H1 (cell line): ENCODE measurements at places on chromosomes 4 and X.

DNA sequence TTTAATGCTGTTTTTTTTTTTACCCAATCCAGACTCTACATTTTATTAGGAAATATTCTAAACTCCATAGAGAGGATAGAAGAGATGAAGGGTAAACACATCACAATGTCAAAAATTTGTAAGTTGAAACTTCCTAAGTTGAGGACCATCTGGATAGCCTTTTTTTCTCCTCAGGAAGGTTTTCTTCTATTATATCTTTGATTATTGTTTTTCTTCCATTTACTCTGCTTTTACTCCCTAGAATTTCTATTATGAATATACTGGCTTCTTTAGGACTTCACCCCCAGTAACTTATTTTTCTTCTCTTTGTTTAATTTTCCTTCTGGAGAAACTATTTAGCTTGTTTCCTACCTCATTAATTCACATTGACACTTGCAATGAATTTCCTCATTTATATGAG, 71.2 kb upstream of the SLIT2 start:
- DNase-seq = no peak

DNA sequence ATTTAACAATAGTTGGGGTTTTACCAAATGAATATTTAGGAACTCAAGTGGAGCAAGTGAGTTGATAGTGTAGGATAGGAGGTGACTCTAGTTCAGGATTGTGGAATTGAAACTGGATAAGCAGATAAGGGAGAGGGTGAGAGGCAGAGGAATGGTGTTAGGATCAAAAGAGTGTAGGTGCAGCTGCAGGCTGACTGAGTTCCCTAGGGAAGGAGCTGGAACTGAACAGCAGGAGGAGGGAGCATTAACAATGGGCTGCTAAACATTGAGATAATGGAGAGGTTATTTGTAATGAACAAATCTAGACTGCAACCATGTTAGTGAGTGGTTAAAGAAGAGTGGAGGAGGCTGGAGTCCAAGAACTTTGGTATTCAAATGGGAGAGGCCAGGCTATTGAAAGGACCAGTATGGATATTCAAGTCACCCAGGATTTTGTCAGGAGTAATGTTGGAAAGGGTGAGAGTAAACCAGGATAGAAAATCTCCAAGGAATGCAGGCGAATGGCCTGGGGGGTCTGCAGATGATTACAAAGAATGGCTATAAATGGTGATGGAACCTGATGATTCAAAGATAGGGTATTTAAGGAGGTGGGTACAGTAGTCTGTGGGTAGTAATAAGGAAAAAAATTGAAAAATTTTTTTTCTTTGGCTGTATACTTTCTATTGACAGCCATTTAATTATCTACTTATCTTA, 497.1 kb upstream of the TENM3 start:
- DNase-seq = no peak

GRCh38 chr4:118348886-118349285, 3.9 kb downstream of the PRSS12 start:
- no peak for DNase-seq

DNA sequence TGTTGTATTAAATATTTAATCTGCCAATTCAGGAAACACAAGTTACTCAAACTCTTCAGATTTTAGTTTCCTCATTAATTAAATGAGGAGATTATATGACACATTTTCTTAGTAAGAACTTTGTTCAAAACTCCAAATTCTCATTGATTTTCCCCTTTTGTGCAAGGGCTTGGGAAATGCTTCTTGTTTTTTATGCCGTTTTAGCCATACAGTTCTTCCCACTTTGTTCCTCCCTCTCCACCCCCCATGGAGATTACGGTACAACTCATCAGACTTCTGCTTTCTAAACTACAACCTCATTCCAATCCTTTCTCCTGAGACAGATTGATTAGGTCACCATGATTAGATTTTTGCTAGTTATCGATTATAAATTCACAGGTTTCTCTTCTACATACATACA, 10.9 kb upstream of the BBS7 start:
- DNase-seq = no peak

DNA sequence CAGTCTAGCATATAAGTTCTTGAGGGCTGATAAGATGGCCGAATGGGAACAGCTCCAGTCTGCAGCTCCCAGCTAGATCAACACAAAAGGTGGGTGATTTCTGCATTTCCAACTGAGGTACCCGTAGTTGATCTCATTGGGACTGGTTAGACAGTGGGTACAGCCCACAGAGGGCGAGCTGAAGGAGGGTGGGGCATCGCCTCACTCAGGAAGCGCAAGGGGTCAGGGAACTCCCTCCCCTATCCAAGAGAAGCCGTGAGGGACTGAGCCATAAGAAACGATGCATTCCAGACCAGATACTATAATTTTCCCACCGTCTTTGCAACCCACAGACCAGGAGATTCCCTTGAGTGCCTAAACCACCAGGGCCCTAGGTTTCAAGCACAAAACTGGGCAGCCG, 109.0 kb downstream of the RPS6KA6 start:
- no peak for DNase-seq

- DNase-seq = no peak
Observed at GRCh38 chrX:107827030-107827831, 1.6 kb downstream of the MID2 start.

- no peak for DNase-seq
Observed at GRCh38 chr4:100414016-100414790, 103.6 kb downstream of the EMCN start.

- no peak for DNase-seq
Observed at GRCh38 chr4:13548059-13548983, 4.0 kb upstream of the NKX3-2 start.

DNA sequence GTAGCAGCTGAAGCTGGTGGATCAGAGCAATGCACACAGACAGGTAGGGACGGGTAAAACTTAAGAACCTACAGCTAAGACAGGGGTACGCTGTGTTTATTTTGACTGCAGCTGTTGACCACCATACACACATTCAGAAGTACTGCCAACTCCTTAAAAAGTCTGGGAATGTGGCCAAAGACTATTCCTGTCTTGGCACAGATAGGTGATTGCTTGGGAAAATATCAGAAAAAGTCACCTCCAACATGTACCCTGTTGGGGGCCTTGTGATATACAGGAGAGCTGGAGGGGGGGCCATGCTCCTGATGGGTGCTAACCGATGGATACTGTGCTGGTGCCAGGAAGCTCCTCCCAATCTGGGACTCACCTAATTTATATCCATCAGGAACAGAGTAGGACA, 121.2 kb downstream of the VCX2 start:
- DNase-seq = no peak

- DNase-seq = no peak
Observed at GRCh38 chrX:68833855-68834331, 5.1 kb downstream of the EFNB1 start.

DNA sequence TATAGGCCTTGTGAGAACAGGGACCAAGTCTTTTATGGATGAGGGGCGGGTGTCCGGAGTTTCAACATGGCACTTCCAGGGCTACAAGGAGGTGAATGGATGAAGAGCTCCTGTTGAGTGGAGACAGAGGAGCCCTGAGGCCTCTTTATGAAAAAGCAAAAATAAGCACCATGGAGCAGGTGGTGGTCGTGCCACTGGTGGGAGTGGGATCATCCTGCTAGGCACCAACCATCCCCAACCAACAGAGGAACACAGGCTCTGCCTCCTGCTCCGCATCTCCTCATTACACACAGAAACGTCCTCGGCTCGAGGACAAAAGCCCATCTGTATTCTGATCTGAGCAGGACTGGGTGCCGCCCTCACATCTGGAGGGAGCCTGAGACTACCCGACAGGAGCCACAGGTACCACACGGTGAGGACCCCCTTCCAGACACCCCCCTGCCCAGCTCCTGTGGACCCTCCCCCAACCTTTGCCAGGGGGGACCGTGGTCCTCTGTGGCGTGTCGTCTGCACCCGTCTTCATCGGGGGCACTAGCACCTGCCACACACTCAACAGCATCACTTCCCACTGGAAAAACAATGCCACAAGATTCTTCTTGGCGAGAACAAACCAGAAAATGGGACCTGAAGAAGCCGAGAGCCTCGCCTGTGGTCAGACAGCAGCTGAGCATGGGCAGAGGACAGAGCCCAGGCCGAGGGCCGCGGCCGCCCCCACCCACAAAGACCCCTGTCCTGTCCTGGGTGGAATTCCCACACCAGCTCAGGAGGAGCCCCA, 3.9 kb upstream of the PDE6B start:
- DNase-seq = no peak

DNA sequence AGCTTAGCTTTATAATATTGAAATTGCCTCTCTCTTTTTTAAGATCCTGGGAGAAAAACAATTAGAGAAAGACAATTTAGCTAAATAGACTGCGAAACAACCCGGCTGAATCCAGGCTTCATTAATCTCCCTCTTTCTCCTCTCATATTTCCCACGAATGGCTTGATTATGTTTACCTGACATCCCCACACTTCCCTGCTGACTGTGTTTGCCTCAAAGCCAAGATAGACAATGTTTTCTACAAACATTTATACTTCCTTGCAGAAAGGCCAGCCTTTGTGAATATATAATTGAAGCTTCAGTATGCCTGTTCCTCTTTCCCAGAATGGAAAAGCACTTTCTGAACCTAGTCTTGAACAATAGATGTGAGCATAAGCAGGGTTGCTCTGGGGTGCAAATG, 566.8 kb downstream of the PDHA2 start:
- DNase-seq = no peak

GRCh38 chr4:86675548-86675947, 81.4 kb downstream of the PTPN13 start:
- no peak for DNase-seq

DNA sequence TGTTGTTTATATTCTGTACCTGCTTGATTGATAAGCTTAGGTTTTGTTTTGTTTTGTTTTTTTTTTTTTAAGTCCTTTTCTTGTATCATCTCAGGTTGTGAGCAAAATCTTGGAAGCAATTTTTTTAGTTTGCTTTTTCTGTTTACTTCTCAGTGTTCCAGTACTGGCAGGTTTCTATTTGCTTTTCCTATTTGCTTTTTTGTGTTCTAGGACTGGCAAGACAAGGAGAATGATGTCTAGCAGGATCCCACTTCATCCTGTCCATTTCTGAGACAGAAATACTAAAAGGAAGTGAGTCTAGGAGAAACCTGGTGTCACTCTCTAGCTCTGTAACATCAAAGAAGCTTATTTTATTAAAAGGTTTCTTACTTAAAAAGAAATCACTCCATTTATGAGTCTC, 15.6 kb downstream of the CXCL13 start:
- no peak for DNase-seq

DNA sequence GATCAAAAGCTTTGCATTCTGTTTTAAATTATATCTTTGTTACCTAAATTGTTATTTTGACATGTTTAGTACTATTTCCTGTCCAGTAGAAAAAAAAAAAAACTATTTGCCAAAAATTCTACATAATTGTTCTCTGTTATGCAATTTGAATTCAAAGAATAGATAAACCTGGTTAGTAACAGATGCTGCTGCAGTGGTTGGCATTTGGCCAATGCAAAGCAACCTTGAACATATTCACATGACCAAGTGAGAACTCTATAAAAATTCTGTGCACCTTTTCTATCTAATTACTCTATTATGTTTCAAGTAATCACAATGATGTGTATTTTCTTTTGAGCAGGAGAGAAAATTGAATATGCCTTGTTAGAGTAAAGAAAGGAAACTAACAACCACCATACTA, 1473.4 kb downstream of the RPA4 start:
- no peak for DNase-seq

GRCh38 chr4:183409483-183409882, 35.0 kb upstream of the CDKN2AIP start:
- no peak for DNase-seq

GRCh38 chr4:129037093-129037492, 56.2 kb downstream of the SCLT1 start:
- DNase-seq = no peak

- no peak for DNase-seq
Observed at GRCh38 chr4:101958547-101958946, 168.0 kb downstream of the BANK1 start.

- DNase-seq = no peak
Observed at GRCh38 chr4:86831262-86832130, 17.7 kb downstream of the SLC10A6 start.

DNA sequence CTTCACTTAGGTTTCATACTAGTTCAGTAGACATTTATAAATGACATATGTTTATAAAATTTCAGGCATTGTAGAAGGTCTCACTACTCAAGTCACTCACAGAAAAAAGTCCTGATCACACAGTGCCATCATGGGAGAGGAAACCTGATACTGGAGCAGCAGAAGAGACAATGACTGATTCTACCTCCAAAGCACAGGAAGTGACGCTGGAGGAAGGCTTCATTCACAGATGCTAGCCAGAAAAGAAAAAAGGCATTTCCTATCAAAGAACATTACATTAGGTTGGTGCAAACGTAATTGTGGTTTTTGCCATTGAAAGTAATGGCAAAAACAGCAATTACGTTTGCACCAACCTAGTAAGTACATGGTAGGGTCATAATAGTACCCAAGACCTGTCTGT, 79.5 kb downstream of the RASGEF1B start:
- no peak for DNase-seq

GRCh38 chrX:53048169-53049126, at the start of gene GPR173:
Gene GPR173 (plus strand): TSS chrX:53048789. CDS start chrX:53076622, 27,833 bp downstream.
- no peak for DNase-seq

DNA sequence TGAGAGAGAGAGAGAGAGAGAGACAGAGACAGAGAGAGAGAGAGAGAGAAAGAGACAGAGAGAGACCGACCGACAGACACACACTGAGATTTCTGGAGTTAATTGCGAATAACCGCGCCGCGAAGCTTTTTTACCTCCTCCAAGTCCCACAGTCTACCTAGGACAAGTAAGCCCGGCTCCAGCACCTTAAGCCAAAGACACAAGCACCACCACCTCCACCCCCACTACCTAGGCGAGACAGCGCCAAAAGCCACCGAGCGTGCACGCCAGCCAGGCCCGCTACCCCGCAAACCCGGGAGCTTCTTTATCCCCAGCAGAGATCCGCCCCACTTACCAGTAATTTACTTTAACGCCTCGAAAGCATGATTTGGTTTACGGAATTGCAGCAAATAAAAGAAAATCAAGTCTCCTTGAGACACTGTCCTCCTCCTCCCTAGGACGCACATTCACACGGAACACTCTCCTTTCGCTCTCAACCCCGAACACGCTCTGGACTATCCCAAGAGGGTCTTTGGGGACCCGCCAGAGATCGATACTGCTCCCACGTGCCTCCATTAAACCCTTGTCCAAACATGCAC, 649.6 kb upstream of the DIPK2B start:
- DNase-seq = no peak

DNA sequence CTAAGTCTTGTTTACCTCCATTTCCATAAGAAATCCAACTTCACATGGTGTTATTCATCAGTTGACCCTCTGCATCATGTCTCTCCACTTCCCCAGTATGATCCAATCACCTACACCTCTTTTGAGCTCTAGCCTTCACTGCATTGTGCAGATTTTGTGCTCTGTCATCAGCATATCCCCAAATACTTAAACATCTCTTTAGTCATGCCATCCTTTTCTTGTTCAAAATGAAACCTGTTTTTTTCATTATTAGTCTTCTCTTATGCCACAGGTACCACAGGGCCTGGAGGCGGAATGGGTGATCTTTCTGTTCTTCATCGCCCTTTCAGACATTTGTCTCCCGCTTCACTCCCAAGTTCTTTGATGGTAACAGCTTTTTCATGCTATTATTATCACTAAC, 382.7 kb upstream of the GALNTL6 start:
- DNase-seq = no peak
